ENCODE measurements at places on chromosomes 5 and 9.

- ATAC-seq, result no peak
Observed at GRCh38 chr5:4255441-4255840, 659.8 kb downstream of the IRX1 start.

DNA sequence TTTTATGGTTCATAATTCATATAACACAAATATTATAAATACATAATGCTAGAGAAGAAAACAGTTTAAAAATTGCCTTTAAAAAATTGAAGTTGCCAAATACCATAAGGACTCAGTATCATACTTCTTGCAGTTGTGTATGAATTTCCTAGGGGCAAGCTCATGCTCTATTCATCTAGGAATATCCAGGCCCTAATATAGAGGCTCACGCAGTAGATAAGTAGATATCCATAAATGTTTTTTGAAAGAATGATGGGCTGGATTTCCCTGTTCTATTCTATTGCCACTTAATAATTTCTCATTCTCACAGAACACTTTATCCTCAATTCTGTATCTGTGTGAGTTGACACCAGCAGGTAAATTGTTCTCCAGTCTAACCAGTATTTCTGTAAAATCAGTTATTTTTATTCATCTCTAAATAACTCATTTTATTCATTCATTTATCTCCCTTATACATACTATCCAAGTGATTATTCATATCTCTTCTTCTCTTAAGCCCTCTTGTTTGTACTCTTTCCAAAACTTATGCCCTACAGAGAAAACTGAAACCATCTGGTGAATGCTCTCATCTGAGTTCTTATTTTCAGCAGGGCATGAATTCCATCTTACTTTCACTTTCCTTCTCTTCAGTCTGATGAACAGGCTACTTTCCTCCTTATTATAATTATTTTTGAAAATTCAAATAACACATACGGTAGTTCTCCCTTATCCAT lies 97.1 kb downstream of the SLC44A1 start:
- peak; percentile 29 for ATAC-seq

DNA sequence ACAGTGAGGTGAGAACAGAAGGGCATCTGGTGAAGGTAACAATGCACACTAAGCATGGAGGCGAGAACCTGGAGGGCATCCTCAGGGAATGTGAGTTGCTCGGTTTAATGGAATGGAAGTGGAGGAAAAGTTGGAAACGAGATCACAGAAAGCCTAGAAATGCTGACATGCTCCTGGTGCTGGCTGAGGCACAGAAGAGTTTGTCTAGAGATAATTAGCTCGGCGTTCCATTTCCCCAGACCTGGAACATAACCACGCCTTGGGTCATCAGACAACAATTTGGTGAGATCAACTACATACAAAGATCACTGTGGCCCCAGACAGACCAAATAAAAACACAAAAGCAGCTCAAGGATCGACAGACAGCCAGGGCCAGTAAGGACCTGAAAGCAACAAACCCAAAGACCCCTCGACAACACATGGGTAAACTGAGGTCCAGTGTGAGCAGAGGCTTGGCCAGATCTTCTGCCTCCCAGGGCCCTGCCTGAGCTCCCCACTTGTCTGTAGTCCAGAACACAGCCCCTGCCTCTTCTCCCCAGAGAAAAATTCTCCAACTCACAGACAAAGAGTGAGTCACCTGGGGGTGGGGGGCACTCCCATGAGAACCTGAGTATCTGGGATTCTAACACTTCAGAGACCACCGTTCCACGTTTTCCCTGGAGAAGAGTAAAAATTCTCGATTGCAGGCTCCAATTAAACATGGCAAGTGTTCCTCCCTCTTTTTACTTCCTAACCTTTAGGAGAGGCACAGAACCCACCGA lies 52.5 kb downstream of the SHB start:
- no peak for ATAC-seq

DNA sequence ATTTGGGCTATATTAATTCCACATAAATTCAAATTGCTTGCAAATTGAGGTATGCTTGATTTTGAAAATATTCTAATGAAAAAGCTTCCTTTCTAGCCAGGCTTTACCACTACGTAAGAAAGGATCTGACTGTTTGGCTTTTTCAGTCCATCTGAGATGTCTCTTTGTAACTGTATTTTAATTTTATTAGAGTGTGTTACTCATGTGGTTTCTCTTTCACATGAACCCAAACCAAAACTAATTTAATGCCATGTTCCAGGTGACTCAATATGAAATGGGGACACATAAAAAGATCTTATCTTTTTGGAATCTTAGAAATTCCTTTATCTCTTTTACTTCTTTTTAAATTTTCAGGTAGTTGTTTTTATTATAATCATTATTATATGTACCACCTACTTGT lies 85.3 kb downstream of the NFIB start:
- ATAC-seq, result no peak

DNA sequence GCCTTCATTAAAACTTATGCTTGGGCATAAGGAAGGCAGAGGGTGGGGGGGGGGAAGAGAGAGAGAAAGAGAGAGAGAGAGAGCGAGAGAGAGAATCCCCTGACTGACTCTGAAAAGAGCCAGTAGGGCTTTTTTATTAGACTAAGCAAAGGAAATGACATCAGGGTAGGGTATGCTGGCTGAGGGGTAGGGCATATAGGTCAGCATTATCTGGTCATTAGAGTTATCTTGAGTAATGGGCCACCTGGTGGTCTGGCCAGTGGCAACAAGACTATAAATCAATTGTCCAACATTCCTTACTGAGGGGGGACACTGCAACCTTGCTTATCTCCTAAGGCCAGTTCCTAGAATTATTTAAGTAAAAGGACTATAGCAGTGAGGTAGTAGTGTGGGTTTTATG lies 67.2 kb downstream of the TSSK1B start:
- no peak for ATAC-seq

DNA sequence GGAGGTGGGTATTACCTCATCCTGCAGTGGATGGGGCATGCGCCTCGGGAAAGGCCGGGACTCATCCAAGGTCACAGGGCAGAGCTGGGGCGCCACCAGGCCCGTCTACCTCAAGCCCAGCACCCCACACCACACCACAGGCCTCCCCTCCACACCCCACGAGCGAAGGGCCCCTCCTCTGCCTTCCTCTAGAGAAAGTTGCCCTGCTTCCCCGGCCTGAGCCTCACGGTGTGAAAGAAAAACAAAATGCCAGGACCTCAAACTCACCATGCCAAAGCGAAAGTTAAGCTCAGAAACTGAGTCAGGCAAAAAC lies 161.1 kb downstream of the COL23A1 start:
- no peak for ATAC-seq

- no peak for ATAC-seq
Observed at GRCh38 chr5:40932766-40933165, 23.5 kb downstream of the C7 start.

DNA sequence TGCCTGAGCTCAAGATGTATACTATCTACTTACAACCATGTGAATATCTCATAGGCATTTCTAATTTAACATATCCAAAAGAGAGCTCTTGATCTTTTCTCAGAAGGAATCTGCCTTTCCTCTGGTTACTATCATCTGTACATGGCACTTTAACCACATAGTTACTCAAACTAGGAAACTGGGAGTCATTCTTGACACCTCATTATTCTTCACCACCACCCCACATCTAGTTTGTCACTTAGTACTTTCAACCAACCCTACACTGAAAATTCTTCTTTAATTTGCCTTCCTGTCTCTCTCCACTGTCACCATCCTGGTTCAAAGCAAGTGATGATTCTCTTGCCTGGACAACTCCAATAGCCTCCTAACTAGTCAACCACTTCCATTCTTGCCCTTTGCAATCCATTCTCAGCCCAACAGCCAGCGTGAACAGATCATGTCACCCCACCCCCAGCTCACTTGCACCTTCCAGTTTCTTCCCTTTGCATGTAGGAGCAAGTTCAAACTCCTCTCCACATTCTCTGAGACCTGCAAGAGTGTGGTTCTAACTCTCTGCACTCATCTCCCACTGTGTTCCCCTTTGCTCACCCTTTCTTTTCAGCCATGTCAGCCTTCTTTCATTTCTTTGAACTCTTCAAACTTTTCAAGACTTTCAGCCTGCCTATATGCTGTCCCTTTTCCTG lies 17.3 kb upstream of the SMAD5 start:
- ATAC-seq, result peak; percentile 82

GRCh38 chr5:180331647-180331950 lies 21.5 kb downstream of the GFPT2 start:
- no peak for ATAC-seq

DNA sequence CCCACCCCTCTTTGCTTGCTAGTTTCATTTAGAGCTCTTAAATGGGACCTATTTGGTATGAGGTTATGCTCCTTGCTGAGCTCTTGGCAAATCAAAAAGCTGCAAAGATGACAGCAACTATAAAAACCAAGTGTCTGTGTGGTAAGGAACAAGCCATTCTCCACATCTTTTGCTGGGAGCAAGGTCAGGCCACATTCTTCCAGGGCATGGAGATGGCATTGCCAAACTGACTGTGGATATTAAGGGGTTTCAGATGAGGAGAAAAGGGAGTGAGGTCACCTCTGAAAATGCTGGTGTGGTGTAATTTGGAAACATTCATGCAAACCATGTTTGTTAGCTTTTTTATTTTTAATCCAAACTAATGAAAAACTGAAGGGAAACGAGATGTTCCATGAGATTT lies 218.8 kb upstream of the IL12B start:
- no peak for ATAC-seq

DNA sequence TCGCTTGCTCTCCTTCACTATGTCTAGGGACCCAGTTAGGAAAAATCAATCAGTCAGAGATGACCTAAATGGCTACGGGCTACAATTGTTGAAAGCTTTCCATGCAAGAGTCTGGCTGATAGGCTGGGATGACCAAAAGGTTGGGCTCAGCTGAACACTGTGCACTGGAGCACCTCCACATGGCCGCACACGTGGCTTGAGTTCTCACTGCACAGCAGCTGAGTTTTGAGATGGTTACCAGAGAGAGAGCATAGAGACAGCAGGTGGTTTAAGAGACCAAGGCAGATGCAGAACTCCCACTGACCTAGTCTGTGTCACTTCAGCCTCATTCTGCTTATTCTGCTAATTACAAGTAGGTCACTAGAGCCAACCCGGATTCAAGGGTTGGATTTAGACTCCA lies 2354.8 kb upstream of the C9orf72 start:
- no peak for ATAC-seq

GRCh38 chr9:73168298-73168934 lies 16.8 kb downstream of the ANXA1 start:
- no peak for ATAC-seq

- ATAC-seq, result no peak
Observed at GRCh38 chr5:153402550-153402949, 87.9 kb upstream of the GRIA1 start.

DNA sequence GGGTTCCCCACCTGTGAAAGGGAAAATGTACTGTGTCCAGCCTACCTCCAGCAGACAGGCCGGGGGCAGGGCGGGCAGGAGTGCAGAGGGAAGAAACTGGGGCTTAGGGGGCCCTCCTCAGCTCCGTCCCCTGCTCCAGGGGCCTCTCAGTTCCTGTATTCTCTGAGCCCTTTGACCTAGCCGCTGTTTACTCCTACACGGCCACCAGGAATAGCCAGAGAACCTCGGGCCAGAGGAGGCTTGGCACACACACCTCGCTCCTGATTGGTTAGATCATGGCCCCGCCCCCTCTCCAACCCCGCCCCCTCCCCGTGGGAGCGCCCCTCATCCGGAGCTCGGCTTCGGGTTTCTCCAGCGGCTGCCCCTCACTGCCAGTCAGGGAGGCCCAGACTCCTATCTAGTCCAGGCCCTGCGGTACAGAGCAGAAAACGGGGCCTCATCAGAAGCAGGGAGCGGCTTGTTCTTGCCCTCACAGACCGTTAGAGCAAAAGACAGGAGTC lies 2.2 kb downstream of the ST6GALNAC6 start:
- ATAC-seq, result no peak

GRCh38 chr5:179832039-179832745 lies 11.5 kb downstream of the SQSTM1 start:
- ATAC-seq, result no peak

DNA sequence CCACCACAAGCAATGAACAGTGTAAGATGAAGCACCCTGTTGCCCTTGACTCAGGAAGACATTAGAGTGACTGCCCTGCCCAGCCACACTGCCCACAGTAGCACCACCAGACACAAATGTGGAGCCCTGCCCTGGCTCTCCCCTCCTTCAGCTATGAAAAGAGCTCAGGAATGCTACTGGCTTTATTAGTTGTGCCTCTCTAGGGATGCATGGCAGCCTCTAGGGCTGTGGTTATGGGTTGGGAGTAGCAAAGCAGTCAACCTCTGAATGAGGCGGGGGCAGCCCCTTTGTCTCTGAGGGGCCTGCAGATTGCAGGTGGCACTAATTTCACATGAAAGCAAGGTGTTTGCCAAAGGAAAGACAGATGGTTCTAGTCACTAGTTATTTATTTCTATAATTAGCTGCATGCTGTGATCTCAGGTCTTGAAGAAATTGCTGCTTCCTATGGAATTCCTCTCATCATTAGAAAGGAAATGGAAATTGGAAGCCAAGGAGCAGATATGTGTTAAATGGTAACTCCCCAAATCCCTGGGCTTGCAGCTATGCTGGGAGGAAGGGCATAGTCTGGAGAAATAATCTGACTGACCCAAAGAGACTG lies 259.4 kb downstream of the TLR4 start:
- ATAC-seq, result no peak

GRCh38 chr5:124868676-124869075 lies 122.2 kb upstream of the ZNF608 start:
- ATAC-seq, result no peak

- no peak for ATAC-seq
Observed at GRCh38 chr5:111197523-111197922, 26.7 kb upstream of the CAMK4 start.

DNA sequence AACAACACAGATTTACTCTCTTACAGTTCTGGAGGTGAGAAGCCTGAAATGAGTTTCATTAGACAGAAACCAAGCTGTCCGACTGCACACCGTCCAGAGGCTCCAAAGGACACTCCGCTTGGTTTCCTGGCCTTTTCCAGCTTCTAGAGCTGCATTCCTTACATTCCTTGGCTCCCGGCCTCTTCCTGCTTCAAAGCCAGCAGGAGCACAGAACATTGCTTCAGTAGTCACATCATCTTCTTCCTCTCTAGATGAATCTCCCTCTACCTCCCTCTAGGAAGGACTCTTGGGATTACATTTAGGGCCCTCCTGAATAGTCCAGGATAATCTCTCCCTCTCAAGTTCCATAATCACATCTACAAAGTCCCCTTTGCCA lies 213.3 kb downstream of the CDK5RAP2 start:
- no peak for ATAC-seq

- no peak for ATAC-seq
Observed at GRCh38 chr5:56649569-56649968, 165.8 kb upstream of the MAP3K1 start.

DNA sequence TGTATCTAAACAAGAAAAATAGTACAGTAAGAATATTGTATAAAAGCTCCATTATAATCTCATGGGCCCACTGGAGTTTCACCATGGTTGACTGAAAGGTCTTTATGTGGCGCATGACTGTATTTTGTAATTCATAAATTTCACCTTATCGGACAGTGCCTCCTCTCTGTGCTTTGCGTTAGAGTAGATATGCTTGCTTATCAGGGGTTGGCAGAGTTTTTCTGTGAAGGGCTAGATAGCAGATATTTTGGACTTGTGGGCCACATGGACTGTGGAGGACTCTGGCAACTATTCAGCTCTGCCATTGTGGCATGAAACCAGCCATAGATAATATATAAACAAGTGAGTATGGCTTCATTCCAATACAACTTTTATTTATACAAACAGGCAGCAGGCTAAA lies 23.2 kb downstream of the GAPVD1 start:
- no peak for ATAC-seq

GRCh38 chr5:132420706-132421272 lies 51.3 kb downstream of the SLC22A5 start:
- ATAC-seq, result peak; percentile 48

GRCh38 chr5:109305352-109305751 lies 104.4 kb downstream of the PJA2 start:
- no peak for ATAC-seq

GRCh38 chr5:135266303-135266635 lies 132.8 kb downstream of the MACROH2A1 start:
- ATAC-seq, result no peak

GRCh38 chr5:19564036-19564435 lies 424.0 kb downstream of the CDH18 start:
- ATAC-seq, result no peak
